H9 (cell line): ENCODE measurements at places on chromosomes 3 and 15. TPM values are rescaled to one million over a fixed set of nuclear protein-coding genes. Genes with fewer than 3 reads are reported as not detected.

Gene FSIP1
- total RNA-seq = 0.64 and 0.96 TPM in 2 replicates

Gene TP53BP1
- total RNA-seq = 74.5 and 81.5 TPM in 2 replicates

Gene CEMIP
- total RNA-seq = 0.09 and 0.26 TPM in 2 replicates

Gene DNAH12
- total RNA-seq = not detected in 2 replicates

Gene DENND6A
- total RNA-seq = 13.2 and 16.1 TPM in 2 replicates

GRCh38 chr3:106518516-106518915 is 649.7 kb upstream of the CBLB start:
- no peak for DNase-seq

DNA sequence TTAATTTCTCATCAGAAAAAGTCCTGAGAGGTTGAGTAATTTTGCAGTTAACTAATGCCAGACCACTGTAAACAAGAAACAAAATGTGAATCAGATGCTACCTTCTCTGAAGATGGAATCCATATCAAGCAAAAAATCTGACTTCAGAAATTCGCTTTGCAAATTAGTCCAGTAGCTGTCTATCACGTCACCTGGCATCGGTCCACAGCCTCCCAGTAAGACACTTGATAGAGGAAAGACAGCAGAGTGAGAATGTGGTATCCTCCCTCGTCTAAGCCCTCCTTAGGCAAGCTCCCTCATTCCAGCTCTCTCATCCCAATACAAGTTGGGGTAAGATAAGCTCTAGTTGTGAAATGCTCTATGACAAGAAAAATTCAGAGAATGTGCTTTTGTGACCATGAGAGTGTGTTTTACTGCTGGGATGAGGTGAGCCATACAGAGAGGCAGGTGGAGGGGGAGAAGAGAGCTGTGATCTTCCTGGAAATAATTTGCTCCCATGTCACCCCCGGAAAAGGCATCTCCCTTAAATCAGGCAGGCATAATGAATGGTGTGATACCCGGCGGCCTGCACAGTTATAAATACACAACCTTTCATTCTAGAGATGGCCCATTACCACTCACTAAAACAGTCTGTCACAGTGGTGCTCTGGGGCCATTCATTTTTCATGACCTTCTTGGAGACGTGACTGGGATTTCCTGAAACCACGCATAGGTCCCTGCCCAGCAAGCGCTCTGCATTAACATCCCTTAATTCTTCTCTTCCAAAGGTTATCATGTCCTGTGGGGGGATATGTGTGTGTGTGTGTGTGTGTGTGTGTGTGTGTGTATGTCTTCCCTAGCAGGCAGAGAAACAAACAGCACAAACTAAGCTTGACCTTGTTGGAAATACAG is 602.0 kb upstream of the KCNMB2 start:
- no peak for DNase-seq

GRCh38 chr3:72247126-72247525 is 462.2 kb upstream of the PROK2 start:
- no peak for DNase-seq

- DNase-seq = no peak
These were observed 379.1 kb upstream of the PROK2 start for GRCh38 chr3:72163809-72164634.

GRCh38 chr3:52069855-52070254 is 13.5 kb upstream of the DUSP7 start:
- DNase-seq = no peak

- DNase-seq = no peak
These were observed 226.2 kb upstream of the TP63 start for GRCh38 chr3:189404797-189405484.
